GM12878 (cell line): ENCODE measurements at places on chromosomes 4 and X.
A peak's percentile ranks its signal among the peaks of the same experiment; 100 is the strongest.

DNA sequence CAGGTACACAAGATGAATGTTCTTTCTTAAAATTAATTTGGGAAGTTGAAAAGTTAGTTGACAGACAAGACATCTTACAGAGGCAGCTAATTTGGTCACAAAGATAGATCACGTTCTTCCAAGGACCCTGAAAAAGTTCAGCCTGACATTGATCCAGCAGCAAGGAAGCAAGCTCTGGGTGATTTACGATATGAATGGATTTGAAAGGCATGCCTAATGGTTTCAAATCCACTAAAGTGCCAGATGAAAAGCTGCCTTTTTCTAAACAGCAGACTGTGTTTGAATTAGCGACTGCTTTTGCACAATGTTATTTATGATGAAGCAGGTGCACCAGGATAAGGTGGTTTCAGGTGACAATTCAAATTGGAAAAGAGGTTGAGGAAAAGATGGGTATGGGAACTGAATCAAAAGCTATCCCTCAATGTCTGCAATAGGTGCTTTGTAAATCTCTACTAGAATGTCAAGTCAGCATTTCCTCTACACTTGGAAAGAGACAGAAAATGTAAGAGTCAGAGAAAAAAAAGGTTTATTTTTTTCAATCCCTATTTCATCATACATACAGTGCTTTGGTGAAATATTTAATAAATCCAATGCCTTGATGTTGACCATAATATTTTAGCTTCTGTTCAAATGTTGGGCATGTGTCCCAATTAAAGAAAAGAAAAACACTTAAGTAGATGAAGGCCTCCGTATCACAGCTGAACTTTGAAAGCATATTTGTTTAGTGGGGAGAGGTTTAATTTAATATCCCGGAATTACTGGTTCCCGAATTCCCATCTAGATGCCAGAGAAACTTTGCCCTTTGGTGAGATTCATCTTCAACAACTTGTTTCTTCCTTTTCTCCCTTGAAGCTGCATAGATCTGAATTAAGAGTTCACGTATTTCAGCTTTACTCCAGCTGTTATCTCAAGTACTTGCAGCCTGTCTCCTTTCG, 6.0 kb downstream of the RASGEF1B start:
- DNase-seq: no peak

- no peak for DNase-seq
These were observed 491.6 kb upstream of the AADAT start for GRCh38 chr4:170581322-170581721.

DNA sequence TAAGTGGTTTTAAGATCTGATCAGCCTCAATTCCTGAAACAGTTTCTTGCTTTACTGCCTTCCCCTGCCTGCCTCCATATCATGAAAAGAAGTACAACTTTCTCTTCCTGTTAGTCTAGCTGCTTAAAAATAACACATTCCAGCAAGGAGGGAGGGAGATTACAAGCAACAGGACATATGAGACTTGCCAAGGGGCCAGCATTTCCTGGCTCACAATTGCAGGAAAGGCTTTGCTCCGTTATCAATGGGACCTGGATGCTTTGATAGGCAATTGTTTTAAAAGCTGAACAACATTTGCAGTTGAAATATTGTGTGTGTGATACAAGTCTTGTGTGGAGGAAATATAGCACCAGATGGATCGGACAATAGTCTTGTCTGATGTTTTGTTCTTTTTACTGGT, 425.0 kb downstream of the FAT4 start:
- no peak for DNase-seq

- peak; percentile 95 for DNase-seq
These were observed 11.7 kb downstream of the COQ2 start for GRCh38 chr4:83272900-83273299.

- no peak for DNase-seq
These were observed 104.8 kb upstream of the CASK start for GRCh38 chrX:42028109-42028508.

DNA sequence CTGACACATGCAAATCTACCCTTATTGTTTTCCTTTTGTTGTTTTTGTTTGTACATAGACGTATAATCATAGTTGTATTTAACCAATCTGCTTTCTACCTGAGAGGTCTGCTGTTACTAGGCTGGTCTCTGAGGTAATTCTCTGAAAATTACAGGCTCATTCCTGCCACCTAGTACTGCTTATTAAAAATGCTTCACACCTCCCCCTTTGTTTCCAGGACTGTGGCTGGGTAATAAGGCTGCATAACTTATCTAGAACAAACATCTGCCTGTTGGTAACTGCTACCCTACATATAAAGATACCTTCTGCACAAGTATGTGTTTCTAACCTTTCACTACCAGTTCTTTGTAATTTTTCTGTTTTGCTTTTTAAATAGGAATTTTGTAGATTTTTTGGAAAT, 34.2 kb downstream of the COX7B2 start:
- no peak for DNase-seq

DNA sequence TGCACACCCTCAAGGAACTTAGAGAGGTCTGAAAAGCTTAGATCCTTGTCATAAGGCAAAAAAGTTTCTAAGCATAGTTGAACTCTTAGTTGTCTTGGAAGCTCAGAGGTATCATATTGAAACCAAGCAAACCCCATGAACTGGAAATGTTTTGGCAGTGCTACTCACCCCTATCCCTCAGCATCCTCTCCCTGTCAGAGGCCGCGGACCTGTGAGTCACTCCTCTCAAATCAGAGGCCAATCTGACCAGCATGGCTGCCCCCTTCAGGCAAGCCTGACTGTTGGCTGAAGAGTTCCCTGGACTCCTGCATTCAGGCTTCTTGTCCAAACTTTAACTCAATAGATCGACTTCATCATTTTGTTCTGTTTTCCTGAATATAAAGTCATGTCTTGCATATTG, 69.4 kb downstream of the KCNIP4 start:
- DNase-seq: no peak

- no peak for DNase-seq
These were observed 200.0 kb downstream of the IL1RAPL1 start for GRCh38 chrX:28787206-28787605.

DNA sequence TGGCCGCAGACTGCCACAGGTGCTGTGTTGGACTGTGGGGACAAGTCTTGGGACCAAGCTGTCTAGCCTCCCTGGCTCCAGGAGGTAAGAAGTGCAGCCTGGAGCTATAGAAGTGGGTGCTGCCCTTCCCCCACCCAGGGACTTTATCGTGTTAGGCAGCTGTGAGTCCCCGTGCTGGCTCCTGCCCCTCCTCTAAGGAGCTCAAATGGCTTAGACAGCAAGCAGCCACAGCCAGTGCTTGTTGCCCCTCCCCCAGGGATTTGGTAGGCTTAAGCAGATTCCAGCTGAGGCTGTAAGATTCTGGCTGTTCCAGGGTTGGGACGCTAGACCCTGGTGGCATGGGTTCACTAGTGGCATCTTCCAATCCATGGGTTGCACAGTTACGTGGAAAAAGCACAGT, 979.4 kb upstream of the PCDH10 start:
- no peak for DNase-seq

DNA sequence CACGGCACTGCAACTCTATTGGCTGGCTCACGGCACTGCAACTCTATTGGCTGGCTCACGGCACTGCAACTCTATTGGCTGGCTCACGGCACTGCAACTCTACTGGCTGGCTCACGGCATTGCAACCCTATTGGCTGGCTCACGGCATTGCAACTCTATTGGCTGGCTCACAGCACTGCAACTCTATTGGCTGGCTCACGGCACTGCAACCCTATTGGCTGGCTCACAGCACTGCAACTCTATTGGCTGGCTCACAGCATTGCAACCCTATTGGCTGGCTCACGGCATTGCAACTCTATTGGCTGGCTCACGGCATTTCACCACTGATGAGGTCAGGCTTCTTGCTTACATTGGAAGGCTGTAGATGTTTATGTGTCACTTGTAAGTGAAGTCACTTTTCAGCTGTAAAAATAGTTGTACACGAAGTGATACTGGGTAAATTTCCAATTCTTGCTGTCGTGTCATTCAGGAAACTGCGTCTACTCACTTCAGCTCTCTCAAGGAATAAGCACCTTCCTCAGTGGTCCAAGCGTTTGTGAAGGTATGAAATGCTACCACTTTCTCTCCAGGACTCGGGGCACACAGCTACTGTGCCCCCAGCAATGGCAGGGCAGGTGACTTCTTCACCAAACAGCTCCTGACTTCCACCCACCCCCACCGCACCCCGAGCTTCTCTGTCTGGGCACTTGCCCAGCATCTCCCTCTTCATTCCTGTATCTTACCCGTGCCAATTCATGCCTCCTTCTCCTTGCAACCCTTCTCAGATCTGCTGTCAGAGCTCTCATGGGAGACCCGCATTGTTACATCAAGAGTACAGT, 141.3 kb downstream of the AFAP1 start:
- no peak for DNase-seq

DNA sequence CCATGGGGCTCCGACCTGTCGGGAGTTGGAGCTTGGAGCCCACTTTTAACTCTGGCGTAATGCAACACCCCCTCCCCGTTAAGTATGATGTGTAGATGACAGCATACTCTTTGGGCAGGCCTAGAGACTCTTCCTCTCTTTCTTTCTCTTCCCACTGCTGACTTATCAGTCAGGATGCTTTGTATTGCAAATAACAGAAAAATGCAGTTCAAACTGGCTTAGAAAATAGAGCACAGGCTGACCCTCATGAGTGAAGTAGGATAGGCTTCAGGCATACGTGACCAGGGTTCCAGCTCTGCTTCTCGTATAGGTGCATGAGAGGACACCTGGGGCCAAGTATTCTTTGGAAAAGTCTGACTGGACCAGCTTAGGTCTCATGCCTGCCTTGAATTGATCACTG, 23.3 kb upstream of the RNF4 start:
- no peak for DNase-seq

DNA sequence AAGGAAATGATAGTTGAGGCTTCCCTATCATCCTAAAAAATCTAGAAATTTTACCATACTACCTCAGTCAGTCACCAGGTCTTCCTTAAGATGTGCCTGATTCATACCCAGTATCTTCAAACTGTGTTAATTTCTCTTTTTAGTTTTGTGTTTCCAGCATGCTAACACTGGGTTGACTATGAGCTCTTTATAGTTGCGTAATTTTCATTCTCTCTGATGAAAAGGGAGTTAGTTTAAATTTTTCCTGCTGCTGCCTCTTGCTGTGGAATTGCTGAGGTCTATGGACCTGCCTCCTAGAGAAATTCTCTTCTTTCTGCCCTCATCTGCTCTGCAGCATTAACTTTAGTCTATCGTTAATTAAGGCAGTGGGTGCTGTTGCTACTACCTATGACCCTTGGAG, 66.6 kb downstream of the BANK1 start:
- DNase-seq: no peak

DNA sequence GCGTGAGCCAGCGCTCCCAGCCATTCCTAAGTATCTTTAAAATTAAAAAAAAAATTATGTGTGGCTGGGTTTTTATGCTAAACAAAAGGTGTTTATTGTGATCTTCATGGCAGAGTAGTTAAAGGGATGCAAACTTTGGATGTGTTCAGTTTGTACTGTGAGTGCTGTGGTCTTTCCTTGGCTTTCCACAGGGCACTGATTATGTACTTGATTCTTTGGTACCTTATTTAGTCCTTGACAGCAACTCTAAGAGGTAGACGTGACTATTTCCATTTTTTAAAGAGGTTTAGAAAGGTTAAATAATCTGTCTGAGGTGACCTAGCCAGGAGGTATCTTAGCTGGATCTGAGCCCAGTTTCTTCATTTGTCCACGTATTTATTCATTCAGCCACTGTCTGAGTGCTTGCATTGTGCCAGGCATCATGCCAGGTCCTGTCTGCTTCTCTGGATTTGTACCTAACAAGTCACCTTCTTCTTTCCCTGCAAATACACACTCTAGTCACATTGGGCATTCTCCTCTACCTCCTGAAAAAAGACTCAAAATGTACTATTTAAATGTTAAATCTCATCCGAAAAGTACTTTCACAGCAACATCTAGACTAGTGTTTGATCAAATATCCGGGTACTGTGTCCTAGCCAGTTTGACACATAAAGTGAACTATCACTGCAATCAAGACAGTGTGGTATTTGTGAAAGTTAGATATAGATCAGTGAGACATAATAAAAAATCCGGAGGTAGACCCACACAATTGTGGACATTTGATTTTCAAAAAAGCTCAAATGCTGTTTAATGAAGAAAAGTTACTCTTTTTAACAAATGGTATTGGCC, 31.5 kb downstream of the WWC2 start:
- DNase-seq: no peak

DNA sequence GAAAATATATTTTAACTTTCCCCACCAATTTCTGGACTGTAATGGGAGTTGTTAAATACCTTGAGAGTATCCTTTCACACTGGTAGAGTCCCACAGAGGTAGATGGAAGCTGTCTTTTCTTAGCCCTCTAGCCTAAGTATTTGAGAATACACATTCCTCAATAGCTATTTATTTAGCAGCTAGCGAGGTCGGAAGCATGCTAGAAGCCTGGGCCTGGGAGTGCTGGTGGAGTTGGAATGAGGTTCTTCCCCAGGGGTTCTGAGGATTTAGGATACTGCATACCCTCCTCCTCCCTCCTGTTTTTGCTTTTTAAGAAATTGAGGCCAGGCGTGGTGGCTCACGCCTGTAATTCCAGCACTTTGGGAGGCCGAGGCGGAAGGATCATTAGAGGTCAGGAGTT, 999 bp upstream of the KLHL15 start:
- DNase-seq: no peak

GRCh38 chrX:150088766-150089518, 150.7 kb upstream of the EOLA2 start:
- no peak for DNase-seq

DNA sequence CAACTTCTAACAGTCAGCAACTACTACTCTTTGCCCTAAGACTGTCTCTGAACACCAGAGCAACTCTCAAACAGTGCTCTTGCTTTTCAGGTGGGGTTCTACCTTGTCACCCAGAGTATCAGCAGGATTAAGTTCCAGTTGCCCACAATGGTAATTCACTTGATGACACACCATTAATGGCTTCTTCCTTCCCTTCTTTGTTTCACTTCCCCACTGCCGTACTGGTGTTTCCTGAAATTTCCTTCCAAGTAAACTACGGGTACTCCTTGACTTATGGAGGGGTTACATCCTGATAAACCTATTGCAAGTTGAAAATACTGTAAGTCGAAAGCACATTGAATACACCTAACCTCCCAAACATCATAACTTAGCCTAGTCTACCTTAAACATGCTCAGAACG, 36.6 kb upstream of the PDK3 start:
- DNase-seq: no peak

DNA sequence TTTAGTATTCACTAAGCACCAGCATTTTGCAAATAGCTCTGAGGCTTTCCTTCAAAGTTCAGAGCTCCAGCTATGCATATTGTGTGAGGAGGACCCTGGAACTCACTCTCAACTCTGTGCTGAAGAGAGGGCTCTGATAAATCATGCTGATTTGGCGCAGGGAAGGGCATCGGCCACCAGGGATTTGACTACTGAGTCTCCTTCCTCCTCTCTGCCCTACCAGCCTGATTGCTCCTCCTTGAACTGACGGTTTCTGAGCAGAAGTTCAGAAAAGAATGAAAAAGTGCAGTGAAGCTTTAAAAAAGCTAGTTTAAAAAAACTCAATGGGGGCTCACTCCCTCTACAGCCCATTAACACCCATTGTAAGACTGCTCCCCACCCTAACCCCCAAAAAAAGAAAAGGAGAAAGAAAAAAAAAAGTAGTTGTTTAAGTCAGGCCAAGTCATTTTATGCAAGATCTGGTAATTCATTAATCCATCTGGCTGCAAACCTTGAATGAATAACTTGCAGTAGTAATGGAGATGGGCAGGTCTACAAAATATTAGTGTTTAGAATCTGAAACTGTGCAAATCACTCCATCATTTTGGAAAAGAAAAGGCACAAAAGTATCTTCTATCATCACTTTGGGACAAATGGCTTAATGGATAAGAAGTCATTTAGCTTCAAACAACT, 13.3 kb downstream of the PPARGC1A start:
- DNase-seq: no peak
